ENCODE measurements at places on chromosomes 2 and 18.

- no peak for DNase-seq
These were observed 1279.7 kb upstream of the ZEB2 start for GRCh38 chr2:145799595-145800108.

DNA sequence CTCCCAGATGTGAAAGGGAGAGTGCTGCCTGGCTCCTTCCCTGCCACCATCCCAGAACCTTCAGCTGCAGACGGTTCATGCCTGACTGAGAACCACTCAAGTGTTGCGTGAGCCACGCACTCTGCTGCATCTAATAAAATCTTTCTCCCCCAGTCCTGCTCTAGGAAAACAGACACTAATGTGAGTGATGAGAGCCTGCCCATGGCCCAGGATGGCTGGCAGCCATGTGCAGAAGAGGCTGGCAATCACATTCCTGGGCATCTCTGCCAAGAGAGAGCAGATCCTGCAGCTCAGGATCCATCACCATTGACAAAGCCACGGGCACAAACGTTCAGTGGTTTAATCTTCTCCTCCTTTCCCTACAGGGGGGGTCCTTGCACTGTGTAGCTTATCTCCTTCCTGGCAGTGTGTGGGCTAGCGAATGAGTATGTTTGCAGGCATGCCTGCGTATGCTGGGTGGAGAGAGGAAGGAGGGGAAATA lies 477.5 kb downstream of the SLC4A3 start:
- no peak for DNase-seq

DNA sequence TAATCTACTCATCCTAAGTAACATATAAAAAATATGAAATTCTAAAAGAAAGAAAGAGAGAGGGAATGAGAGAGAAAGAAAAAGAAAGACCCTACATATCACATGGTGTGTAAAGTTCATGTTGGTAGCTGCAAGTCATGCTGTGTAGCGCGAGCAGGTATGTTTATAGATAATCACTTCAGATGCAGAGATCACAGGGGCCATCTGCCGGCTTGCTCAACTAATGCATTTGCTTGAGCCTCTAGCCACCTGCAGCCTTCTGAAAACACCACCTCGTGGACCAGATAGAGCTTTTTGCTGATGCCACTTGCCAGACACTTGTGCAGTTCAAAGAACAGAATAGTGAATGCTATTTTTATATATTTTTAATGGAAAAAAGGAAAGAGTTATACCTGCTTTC lies 37.6 kb downstream of the CDH7 start:
- DNase-seq: no peak

DNA sequence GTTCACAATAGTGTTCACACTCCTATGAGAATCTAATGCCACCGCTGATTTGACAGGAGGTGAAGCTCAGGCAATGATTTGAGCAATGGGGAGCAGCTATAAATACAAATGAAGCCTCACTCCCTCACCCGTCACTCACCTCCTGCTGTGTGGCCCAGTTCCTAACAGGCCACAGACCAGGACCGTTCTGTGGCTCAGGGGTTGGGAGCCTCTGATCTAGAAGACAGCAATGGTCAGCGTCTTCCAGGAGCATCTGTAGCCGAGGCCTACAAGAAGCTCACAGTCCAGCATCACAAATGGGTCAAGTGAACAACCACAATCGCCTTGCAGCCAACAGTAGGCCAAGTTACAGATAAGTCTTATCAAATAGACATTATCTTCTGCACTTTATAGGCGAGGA lies 110.0 kb upstream of the SLC66A3 start:
- DNase-seq: no peak

Measured in right renal cortex interstitium (tissue), 3 donors.